ENCODE measurements at places on chromosomes 12 and 14.
A peak's percentile ranks its signal among the peaks of the same experiment; 100 is the strongest.

DNA sequence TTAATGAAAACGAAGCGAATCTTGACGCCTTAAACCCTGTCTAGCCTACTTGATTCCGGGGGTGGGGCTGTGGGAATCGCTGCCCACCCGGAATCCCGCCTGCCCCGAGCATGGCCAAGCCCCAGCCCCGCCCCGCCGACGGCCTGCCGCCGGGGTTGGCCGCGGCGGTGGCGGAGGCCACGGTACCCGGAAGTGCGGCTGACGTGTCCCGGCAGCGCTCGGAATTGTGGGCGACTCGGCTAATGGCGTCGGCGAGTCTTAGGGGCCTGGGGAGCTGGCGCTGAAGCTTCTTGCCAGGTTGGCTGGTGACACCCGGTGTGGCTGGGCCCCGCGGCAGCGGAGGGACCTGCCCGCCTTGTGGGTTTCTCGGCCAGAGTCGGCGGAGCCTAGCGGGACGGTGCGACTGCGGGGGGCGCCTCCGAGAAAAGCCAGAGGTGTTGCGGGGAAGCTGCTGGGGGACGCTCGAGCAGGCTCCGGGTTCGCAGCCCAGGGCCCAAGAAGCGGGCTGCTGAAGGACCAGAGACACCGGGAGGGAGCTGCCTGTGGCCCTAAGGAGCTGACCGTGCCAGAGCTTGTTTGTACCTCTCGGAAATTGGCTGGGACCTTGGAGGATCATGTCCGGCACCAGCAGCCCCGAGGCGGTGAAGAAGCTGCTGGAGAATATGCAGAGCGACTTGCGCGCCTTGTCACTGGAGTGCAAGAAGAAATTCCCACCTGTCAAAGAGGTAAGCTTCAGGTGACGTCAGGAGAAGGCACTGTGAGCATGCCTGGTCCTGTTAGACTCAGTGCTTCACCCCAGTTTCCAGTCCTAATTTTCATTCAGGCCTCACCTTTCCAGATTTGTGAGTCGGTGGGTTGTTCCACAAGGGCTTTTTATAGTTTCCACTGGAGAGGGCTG, at the start of gene MON2:
TSS of gene MON2 (plus strand) at position 233 of the 898 bp plus-strand sequence. CDS start at position 615, 382 bp downstream.
- peak; percentile 90 for DNase-seq

DNA sequence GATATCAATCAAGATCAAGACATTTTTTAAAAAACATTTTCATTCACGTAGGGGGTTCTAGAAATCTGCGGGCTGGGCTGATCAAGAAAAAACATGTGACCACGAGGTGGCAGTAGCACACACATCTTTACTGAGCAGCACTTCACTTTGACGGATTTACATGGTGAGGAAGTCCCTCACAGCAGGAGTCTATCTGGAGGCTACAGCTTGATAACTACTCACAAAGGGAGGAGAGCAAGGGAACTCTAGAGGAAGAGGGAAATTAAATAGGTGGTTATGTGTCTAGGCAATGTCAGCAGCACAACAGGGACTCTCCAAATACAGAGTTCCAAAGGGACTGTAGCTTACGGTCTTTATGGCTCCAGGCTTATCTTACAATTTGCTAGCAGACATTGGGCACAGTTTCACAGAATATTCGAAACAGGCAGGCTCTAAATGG, 248.1 kb downstream of the DPY19L2 start:
- no peak for DNase-seq

DNA sequence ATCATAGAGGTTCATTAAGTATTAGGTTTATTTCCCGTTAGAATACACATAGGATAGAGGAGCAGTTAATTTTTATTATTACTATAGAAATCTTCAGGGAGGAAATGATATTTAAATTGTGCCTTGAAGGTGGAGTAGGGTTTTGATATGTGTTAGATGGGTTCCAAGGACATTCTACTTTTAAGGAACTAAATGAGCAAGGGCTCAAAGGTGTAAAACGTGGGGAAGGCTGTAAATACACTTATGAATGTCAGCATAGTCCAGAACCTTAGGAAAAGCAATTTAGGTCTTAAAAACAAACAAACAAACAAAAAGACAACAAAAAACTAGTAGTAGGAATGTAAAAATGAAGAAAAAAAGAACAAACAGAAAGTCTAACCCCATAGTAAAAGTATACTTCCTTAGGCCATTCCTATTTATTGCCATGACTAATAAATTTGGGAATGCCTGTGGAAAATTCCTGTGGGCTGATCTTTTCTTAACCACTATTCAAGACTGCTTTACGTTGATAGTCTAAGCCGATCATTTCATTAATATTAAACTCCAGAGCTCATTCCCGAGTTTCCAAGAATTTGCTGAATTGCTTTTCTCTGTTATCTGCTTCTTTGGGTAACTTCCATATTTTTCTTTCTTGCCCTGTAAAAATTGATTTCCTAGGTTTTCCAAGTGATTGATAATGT, 180.3 kb downstream of the RAD51B start:
- DNase-seq, result no peak

DNA sequence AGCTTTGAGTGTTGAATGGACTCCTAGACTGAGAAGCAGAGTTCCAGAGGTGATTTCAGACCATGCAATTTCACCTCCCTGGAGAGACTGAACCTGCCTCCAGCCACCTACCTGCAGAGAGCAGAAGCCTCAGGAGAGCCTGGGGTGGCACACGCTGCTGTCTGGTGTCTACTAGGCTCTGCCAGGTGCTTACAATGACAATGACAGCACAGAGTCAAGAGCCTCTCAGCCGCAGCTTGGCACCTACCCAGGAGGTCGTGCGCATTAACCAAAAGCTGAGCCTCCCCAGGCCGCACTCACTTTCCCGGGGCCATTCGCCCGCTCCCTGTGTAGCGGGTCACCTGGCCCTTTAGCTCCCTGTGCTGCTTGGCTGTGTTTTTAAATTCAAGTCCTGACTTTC, 63.2 kb downstream of the TESC start:
- DNase-seq, result no peak

DNA sequence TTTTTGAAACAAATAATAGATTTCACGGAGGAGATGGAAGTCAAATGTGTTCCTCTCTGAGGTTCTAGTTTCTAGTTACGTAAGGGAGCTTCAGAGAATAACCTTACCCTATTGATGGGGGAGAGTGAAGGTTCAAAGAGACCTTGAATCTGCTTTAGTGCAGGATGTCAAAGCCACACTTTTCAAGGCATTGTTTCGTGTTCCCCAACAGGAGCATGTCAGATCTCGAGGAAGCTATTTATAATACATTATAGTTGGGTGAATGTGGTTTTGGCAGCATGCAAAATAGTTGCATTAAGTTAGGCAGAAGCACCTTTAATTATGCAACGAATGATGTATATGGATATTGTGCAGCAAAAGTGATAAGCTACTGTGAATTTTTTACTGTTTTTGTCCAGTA, 614.9 kb downstream of the SLC16A7 start:
- DNase-seq, result no peak

- DNase-seq, result no peak
Measured at GRCh38 chr14:49614196-49614595, 6.2 kb downstream of the RPL36AL start.

DNA sequence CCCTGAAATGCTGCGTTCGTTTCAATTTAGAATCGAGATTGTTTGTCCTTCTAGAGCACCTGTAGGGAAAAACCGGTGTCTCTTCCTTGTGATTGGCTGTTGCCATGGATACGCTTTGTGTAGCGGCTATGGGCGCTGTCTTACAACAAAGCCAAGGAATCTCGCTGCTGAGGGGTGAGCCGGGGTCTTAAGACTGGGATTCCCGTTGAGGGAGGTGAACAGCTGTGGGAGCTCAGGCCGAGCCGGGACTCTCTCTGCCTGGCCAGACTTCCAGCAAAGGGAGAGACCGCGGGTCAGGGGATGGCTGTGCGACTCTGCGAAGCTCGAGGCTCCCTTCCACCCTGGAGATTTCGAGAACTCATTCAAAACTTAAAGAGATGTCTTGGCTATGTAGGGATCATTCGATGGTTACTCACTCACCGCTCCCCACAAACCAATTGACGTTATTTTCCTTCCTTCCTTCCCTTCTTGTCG, at the start of the genes LRRIQ1 and TSPAN19:
TSS of gene LRRIQ1 (plus strand) at position 118 of the 474 bp plus-strand sequence. CDS start 1,826 bp downstream, outside the sequence.
TSS of gene TSPAN19 (minus strand) at position 44 of the 474 bp plus-strand sequence. CDS start 6,331 bp downstream, outside the sequence.
- DNase-seq, result no peak

DNA sequence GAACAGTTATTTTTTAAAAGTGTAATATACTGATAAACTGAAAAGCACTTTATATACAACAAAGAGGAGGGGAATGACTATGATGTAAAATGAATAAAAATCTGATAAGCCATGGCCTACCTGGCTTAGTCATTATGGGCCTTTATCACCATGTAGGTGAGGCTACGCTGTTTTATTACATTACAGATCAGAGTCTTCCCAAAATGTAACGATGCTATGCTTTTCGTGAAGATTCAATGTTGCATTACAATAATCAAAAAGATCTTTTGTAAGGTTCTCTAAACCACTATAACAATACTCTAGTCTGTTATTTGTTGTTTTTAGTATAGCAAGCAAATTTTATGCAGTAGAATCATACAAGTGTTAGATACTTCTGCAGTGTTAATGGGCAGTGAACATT, 34.2 kb downstream of the ARID4A start:
- DNase-seq, result no peak

GRCh38 chr12:12379831-12380730, 23.2 kb downstream of the BORCS5 start:
- DNase-seq, result peak; percentile 85

DNA sequence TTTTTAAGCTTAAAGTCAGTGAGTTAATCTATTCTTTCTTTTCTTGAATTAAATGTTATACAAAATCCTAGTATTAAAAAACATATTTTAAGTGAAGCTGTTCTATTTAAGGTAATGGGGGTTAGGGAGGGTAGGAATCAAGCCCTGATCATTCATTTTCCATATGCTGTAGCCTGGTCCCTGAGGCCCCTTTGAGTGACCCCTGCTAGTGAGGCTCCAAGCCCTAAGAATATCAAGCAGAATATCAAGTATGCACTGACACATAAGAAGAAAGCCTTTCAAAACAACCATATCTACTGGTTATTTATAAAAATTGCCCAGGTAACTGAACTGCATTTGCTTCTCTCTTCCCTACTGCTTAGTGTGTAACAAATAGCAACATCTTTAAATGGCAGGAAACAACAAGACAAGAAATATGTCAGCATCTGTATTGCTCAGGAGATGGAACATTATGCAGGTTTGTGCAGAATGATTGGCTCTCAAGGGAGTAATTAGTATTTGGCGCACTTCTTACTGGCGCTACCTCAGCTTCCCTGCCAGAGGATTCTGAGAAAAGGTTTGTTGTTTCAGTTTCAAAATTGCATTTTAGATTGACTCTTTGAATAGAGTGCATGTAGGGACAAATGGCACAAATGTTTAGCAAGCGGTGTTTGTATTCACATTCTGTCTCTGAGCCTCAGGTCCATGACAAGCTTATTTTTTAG, 223.0 kb downstream of the DUSP6 start:
- no peak for DNase-seq

DNA sequence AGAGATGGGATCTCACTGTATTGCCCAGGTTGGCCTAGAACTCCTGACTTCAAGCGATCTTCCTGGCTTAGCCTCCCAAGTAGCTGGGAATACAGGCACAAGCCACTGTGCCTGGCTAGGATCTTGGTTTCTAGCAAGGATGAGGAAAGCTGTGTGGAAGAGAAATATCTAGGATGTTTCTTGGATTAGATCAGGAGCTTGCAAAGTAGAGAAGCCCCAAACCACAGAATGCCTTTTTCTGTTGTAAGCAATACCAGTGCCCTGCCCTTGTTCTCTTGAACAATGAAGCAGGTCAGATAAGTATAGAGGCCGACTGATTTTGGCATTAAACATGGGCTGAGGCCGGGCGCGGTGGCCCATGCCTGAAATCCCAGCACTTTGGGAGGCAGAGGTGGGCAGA, 44.3 kb upstream of the STRN3 start:
- no peak for DNase-seq

GRCh38 chr14:103898204-103898603, 30.1 kb upstream of the TDRD9 start:
- DNase-seq, result no peak

- DNase-seq, result peak; percentile 78
Measured at GRCh38 chr14:106506881-106507305, 980.5 kb downstream of the TMEM121 start.

DNA sequence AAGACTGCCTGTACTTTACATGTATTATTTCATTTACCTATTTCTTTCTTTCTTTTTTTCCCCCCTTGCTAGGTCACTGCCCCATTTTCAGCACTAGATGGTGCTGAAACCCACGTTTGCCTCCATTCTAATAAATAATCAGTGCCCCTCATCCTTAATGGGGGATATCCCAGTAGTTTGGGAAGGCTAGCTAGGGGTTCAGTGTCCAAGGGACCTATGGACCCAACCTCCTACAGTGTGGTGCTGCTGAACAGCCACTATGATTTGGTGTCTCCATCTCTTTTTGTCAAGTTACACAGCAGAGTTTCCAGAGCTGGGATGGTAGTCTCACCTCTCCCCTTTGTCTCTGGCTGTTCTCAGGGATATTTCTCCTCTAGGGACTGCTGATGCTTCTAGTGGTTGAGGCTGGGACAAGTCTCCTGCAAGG, 6.5 kb upstream of the HCFC2 start:
- DNase-seq, result peak; percentile 20

- no peak for DNase-seq
Measured at GRCh38 chr14:100470523-100470897, 116.7 kb downstream of the BEGAIN start.

DNA sequence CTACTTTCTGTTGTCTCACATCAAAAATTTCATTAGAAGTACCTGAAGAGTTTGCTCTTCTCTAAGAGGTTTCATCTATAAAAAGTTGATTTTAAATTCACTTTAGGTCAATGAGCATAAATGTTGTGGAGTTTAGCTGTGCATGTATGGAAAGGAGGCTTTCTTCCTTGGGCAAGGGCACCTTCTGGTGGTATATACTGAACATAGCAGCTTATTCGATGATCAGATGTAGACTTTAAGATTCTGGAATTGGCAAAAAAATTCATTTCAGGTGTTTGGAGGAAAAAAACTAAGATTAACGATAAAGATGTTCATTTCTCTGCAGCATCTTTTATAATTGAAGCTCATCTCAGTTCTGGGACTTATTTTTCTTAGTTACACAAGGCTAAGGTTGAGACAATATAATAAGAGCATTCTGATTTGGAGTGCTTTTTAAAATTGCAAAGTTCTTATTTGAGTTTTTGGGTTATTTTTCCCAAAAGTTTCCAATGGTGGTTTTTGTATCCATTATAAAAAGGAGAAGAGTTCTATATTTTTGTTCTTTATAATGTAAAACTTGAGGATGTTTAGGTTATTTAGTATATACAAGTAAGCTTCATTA, 46.8 kb downstream of the TMEM117 start:
- peak; percentile 37 for DNase-seq

GRCh38 chr14:101843665-101844064, 82.2 kb downstream of the PPP2R5C start:
- peak; percentile 55 for DNase-seq

- no peak for DNase-seq
Measured at GRCh38 chr12:74790931-74791330, 253.3 kb downstream of the ATXN7L3B start.

- DNase-seq, result no peak
Measured at GRCh38 chr14:56268039-56268438, 149.8 kb downstream of the PELI2 start.

DNA sequence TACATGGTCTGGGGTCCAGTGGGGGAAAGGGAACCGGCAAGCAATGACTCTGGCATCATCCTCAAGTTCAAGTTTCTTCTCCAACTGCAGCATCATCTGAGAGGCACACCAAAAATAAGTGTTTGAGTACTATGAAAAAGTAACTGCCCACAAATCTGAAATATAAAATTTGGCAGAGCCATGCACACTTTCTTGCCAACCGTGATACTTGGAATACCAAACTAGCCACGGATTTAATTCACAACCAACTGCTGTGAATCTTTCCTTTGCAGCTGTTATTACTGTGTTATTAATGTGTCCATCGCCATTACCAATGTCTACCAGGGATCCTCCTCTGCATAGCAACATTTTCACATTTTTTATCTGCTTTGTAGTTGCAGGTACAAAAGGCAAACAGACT, 74.6 kb downstream of the GXYLT1 start:
- DNase-seq, result no peak

Measured in immature natural killer cell (primary cell).